Esophagus squamous epithelium (tissue), 5 donors: ENCODE measurements at places on chromosomes 16 and 17.

DNA sequence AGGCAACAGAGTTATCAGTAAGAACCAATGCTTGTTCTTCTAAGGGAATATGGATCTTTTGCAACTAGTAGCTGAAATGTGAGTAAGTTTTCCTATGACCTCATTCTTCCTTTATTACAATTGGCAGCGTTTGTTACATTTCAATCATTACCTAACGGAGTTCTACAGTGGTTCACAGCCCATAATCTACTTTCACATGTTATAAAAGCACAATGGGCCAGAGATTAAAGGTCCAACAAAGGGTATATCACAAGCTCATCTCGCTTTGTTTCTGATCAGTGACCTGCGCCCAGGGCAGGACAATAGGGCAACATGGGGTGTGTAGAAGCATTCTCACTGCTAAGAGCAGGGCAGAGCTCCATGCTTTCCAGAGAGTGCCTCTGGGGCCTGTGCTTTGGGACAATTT, 279.9 kb upstream of the DYNLRB2 start:
- no peak for DNase-seq

GRCh38 chr17:28282596-28282995, 36.4 kb upstream of the TMEM97 start:
- DNase-seq, result no peak

GRCh38 chr16:58120234-58120633, 8.9 kb downstream of the CFAP20 start:
- DNase-seq, result no peak

DNA sequence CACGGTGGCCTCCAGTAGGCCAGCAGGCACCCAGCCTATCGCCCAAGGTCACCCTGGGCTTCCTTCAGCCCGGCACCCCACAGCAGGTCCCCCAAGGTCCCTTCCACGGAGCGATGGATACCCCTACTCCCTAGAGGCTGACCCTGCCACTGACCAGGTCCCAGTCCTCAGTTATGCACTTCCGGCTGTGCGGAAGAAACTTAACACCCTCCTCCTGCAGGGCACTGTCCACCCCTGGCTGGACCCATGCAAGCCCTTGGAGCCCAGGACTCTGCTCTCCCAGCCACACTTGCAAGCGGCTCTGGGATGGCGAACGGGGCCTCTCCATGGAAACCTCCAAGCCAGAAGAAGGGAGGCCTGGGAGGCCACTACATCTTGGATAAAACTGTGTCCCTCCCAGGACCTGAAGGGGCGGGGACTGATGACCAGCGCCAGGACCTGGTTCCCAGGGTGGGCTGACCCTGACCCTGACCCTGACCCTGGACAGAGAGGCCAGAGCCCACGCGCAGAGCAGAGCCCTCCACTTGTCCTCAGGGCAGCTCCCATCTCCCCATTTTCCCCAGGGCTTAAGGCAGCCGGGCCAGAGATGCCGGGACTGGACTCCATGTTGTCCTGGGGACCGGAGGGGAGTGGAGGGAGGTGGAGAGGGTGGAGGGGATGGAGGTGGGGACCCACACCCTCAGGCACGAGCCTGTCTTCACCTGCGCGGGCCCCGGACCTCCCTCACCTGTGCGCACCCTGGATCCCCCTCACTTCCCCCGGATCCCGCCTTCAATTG, 734 bp downstream of the CEP131 start:
- DNase-seq, result no peak

GRCh38 chr16:28042811-28043210, 20.7 kb downstream of the GSG1L start:
- no peak for DNase-seq
